K562 (cell line): ENCODE measurements at places on chromosomes 13 and 19. TPM values are rescaled to one million over a fixed set of nuclear protein-coding genes. Genes with fewer than 3 reads are reported as not detected.

DNA sequence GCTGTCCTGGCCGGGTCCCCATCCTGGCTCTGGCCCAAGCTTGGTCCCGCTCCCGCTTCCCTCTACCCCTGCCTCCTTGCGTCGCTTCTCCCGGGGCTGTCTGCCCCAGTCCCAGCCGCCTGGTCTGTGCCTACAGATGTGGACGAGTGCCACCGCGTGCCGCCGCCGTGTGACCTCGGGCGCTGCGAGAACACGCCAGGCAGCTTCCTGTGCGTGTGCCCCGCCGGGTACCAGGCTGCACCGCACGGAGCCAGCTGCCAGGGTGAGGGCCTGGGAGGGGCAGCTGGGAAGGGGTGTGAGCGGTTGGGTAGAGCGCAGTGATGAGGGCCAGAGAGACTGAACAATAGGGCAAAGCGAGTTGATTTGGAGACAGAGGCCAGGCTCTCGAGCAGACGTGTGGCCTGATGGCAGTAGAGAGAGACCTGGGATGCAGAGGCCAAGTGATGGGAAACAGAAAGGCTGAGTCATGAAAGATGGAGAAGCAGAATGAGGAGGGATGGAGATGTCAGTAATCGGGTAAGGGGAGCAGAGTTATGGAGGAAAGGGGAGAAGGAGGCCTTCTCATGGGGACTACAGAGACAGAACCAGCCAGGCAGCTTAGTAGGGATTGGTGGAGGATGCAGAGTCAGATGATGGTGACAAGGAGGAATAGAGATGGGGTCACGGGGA is 9.4 kb downstream of the LTBP4 start:
- peaks cover 8% of the 10 kb centered on the region; the same call in 2 of the 3 replicates for H3K36me3 ChIP-seq
- DNase-seq, result no peak

- DNase-seq, result peak; percentile 86
- peaks cover 28% of the 10 kb centered on the region for H3K4me1 ChIP-seq
- H3K36me3 ChIP-seq, result no peaks in the 10 kb centered on the region
Observed at GRCh38 chr19:51327066-51328001, 14.6 kb downstream of the VSIG10L start.

DNA sequence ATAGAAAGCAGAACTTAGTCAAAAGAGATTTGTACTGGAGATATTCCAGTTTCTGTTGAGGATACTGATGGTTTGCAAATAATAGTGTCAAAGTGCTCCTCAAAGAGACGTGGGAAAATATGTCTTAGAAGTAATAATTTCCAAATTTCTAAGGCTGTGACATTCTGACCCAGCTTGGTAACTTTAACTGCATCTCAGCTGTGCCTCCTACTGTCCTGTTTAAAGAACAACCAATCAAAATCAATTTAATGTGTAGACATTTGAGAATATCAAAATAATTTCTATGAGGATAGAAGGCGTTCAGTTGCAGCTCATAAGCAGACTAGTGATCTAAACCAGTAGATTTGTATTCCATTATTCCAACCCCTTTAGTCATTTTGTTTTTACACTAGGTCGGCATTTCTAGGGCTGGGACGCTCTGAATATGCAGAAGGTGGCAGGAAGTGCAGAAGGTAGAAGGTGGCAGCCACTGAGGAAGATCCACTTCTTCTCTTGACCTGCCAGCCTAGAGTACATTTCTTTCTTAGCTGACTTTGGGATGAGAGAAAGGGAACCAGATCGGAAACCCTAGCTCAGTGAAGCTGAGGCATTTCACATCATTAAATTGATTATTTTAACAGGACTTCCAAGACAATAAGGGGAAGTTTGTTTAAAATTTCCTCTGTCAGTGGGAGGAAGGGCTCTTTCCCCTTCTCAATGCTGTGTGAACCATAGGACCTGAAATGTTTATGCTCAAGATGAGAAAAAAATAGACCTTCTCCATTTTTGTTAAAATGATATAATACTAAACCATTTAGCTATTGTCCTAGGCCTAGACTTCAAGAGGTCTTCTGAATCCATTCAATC is 67.5 kb downstream of the COL4A1 start:
- no peak for DNase-seq
- no peak overlapping the region for H3K4me3 ChIP-seq
- H3K27ac ChIP-seq, result no peak overlapping the region
- no peaks in the 10 kb centered on the region for H3K36me3 ChIP-seq

- no peaks in the 10 kb centered on the region for H3K27me3 ChIP-seq
- no peak overlapping the region for H3K4me3 ChIP-seq
- H3K4me1 ChIP-seq, result peaks cover 19% of the 10 kb centered on the region
- H3K36me3 ChIP-seq, result peaks cover 11% of the 10 kb centered on the region; the same call in 2 of the 3 replicates
Observed at GRCh38 chr19:45253396-45254027, 2.4 kb downstream of the MARK4 start.

DNA sequence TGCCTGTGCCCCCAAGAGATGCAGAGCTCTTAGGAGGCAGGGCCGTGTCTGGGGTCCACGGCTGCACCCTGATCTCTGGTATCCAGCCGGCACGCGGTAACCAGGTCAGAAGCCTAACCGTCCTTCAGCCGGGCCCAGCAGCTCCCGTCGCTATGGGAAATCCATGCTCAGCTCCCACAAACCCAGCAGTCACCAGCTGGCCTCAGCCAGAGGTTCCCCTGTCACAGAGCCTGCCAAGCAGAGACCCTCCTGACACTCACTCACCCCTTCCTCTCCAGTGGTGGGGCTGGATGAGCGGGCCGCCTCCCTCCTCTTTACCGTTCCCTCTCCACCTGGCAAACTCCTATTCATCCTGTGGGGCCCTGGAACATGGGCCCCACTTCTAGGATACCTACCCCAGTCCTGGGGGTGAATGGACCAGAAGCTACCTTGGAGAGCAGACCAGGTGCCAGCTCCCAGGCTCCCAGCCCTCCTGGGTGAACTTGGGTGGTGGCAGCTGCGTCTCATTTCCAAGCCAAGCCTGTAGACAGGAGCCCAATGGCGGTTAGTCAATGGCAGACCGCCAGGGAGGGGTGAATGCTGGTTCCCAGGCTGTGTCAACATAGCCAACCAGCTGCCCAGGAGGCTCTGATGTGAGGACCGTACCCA is 21.4 kb upstream of the TCF3 start:
- DNase-seq, result no peak
- no peaks in the 10 kb centered on the region; the same call in 2 of the 3 replicates for H3K36me3 ChIP-seq
- no peak overlapping the region for H3K4me3 ChIP-seq
- no peak overlapping the region for H3K27ac ChIP-seq
- H3K4me1 ChIP-seq, result peaks cover 17% of the 10 kb centered on the region
- no peaks in the 10 kb centered on the region for H3K27me3 ChIP-seq

- H3K4me3 ChIP-seq, result no peak overlapping the region
- H3K27ac ChIP-seq, result no peak overlapping the region
- no peaks in the 10 kb centered on the region for H3K36me3 ChIP-seq
- no peak for DNase-seq
Observed at GRCh38 chr13:24168979-24169378, 8.5 kb downstream of the SPATA13 start.

DNA sequence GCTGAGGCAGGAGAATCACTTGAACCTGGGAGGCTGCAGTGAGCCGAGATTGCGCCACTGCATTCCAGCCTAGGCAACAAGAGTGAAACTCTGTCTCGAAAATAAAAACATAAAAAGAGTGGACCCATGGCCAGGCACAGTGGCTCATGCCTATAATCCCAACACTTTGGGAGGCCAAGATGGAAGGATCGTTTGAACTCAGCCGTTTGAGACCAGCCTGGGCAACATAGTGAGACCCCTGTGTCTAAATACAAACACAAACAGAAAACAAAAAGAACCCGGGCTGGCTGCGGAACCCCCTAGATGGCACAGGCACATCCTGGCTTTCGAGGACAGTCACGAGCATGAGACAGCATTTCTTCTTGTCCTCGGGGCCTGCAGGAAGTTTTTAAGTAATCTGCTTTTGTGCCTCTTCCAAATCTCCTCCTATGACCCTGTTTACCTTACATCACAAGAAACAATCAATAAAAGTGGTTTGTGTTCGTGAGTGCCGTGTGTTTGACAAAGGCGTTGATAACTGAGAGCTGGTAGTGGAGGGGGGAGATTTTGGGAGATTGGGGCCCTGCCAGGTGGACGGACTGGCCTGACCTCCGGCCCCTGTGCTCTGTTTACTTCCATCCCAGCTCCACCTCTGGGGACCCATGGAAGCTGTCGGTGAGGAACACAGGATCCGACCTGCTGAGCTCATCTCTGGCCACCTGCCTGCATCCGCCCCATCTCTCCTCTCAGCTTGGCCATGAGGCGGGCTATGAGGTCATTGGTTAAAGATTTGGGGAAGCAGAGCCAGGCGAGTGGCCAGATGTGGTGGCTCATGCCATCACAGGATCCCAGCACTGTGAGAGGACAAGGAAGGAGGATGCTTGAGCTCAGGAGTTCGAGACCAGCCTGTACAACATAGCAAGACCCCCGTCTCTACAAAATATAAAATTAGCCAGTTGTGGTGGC is 5.9 kb upstream of the GDF15 start:
- H3K27me3 ChIP-seq, result no peaks in the 10 kb centered on the region
- DNase-seq, result peak; percentile 60
- H3K4me1 ChIP-seq, result peaks cover 47% of the 10 kb centered on the region
- no peaks in the 10 kb centered on the region for H3K36me3 ChIP-seq
- peak overlapping the region; percentile 66 for H3K27ac ChIP-seq

The IFT88 gene
- polyA plus RNA-seq, result 8.3 and 11.7 TPM in 2 replicates

The APOC4 gene
- polyA plus RNA-seq, result not detected in 2 replicates

The MISP gene
- polyA plus RNA-seq, result 0.04 TPM in 1 of 2 replicates, not detected in the other
